Endothelial cell of umbilical vein (primary cell): ENCODE measurements at places on chromosomes 13 and 19. TPM values are rescaled to one million over a fixed set of nuclear protein-coding genes. Genes with fewer than 3 reads are reported as not detected.

Gene NPHS1
- total RNA-seq = not detected in 2 replicates

DNA sequence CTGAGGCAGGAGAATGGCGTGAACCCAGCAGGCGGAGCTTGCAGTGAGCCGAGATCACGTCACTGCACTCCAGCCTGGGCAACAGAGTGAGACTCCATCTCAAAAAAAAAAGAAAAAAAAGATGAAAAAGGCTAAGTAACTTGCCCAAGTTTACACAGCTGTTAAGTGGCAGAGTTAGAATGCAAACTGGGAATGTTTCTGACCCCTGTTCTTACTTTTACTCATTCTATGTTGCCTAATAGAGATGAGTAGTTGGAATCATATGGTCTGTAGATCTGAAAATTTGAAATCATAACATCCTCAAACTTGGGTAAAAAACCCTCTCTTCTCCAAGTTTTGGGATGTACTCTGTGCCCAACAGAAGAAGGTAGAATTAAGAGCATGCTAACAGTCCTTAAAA, 235.8 kb upstream of the RFC3 start:
- no peak for DNase-seq

DNA sequence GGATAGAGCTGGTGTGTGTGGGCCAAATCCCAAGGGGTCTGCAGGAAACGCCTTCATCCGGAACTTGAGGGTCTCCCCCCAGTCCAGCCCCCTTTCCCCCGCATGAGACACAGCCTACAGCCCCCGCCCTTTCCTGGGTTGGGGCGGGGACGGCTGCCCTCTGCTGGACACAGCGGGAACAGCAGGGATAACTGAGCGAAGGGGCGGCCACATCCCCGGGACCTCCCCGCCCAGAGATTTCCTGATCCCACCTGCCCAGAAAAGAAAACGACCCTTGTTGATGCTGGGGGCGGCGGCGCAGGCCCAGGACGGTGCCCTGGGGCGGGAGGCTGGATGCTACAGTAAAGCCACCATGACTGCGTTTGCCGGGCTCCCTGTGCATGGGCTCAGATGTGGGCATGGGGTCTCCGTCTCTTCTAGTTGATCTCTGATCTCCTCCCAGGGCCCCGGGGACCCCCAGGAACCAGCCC, 14.2 kb downstream of the ONECUT3 start:
- DNase-seq = peak; percentile 24

DNA sequence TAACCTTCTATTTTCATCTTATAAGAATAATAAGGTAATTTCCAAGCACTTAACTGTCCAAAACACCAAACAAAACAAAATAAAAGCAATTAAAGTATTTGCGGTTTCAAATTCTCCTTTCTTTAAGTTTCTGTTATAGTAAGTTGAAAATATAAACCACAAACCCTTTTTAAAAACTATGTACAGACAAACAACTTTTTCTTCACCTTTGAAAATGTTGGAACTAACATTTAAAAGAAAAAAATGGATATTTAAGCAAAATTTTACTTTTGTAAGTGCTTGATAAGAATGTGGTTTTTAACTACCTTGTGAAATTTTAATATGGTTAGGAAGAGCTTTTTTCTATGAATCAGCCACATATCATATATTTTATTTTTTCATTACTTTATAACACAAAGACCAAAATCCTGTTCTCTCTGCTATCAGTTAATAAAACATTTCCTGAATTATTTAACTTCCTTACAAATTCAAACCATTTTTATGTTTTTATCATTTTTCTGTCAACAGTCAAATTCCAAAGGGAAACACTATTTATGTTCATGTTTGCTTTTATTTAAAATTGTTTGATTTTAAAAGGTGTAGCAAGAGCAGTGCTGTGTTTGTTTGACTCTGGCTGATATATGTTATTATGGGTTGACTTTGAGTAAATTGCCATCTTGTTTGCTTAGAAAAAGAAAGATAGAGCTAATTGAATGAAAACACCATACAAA, 554.1 kb upstream of the KLHL1 start:
- peak; percentile 68 for DNase-seq

Gene FFAR2
- total RNA-seq = not detected in 2 replicates

GRCh38 chr19:40398417-40399131, 8.6 kb upstream of the HIPK4 start:
- DNase-seq = peak; percentile 25

DNA sequence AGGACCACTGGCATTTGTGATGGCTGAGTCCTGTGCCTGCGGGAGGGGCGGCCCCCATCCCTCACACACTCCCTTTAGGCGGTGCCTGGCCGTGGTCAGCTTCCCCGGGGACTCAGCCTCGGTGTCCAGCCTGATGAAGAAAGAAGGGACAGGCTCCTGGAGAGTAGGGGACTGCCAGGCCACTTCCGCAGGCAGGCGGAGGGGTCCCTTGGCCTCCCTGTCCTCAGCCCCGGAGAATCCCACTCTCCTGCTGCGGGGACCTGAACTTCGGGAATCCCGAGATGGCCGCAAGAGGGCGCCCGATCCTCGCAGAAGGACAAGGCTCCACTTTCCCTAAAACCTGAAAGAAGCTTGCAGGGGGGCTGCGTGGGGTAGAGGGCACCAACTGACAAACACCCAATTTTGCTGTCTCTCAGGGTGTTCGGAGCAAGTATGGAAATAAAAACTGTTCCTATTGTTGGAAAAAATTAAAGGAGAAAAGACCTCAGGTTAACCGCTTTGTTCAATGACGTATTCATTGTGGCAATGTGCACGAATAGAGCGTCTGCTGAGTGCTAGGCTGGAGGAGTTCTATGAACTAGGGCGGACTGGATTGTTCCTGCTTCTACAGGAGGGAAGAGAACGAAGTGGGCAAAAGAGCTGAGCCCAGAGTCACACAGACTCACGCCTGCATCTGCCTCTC, 297.3 kb downstream of the ZNF536 start:
- peak; percentile 29 for DNase-seq

GRCh38 chr13:29674532-29674931, 79.0 kb upstream of the SLC7A1 start:
- no peak for DNase-seq

GRCh38 chr13:54356209-54356608, 1327.6 kb downstream of the OLFM4 start:
- DNase-seq = no peak

DNA sequence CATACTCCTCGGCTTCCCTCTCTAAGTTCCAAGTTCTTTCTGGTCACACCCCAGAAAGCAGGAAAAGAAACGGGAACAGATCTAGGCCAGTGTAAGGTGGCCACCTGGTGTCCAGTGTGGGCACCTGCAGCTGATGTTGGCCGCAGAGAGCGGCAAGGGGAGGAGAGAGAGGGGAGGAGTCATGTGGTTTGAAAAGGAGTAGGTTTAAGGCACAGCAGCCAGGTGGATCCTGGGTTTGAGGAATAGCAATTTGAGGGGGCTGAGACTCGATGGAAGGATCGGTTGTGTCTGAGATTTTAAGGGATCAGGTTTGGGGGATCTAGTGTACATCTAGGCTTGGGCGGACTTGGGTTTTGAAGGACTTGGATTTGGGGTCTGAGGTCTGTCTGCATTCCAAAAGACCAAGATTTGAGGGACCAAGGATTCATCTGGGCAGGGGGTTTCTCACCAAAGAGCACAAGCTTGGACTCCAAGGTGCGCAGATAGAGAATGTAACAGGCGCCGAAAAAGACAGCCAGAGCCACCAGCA, 1.2 kb downstream of the RABAC1 start:
- DNase-seq = peak; percentile 82

Gene PSPN
- 1.0 and 1.2 TPM in 2 replicates for total RNA-seq

Gene ACTMAP
- 7.7 and 9.1 TPM in 2 replicates for total RNA-seq

Gene CAMSAP3
- total RNA-seq = 0.16 and 0.22 TPM in 2 replicates

Gene VSTM2B
- total RNA-seq = not detected in 2 replicates

DNA sequence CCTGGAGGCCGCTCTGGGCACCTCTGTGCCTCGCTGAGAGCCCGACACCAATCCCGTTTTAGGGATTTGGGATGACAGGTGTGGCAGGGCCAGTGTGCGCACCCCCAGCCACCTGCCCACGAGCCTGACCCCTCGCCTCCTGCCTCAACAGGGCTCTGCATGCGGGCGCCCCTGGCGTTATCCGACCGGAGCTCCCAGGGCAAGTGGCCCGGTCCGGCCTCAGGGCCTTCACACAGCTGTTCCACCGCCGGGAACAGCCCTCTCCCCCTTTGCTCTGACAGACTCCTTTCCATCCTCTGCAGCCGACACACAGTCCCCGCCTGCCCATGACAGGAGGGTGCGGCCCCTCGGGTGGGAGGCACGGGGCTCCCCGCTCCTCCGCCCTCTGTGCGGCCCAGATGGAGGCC, 7.1 kb upstream of the WDR18 start:
- no peak for DNase-seq

GRCh38 chr19:49904136-49904535, 7.4 kb upstream of the IL4I1 start:
- DNase-seq = no peak

DNA sequence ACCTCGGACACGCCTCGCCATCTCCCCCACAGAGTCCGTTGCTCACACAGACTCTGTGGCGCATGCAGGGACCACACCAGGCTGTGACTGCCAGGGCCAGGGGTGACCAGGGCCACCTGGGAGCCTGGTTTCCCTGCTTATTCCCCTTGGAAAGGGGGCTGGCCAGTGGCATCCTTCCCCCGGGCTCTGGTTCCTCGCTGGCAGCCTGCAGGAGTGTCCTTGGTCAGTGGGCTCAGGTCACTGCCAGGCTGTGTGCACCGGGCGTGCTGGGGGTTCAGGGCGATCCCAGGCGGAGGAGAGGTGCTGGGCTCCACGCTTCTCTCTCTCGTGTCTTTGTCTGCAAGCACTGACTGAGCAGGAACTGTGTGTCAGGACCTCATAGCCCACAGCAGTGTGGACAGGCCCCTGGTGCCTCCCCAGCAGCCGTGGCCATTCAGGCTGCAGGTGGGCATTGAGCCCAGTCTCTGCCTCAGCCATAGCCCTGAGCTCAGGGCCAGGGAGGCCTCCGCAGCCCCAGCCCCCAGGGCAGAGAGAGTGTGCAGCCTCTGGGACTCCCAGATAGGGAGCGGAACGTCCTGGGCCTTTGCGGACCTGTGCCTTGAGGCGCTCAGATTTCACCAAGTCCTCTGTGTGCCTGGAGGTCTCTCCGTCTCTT, 6.5 kb downstream of the PIAS4 start:
- no peak for DNase-seq

- no peak for DNase-seq
These were observed 7.9 kb upstream of the F10 start for GRCh38 chr13:113114511-113115362.

GRCh38 chr13:109737046-109737573, 49.3 kb downstream of the IRS2 start:
- DNase-seq = no peak

GRCh38 chr19:50325310-50326100, 3.7 kb downstream of the KCNC3 start:
- DNase-seq = peak; percentile 60

DNA sequence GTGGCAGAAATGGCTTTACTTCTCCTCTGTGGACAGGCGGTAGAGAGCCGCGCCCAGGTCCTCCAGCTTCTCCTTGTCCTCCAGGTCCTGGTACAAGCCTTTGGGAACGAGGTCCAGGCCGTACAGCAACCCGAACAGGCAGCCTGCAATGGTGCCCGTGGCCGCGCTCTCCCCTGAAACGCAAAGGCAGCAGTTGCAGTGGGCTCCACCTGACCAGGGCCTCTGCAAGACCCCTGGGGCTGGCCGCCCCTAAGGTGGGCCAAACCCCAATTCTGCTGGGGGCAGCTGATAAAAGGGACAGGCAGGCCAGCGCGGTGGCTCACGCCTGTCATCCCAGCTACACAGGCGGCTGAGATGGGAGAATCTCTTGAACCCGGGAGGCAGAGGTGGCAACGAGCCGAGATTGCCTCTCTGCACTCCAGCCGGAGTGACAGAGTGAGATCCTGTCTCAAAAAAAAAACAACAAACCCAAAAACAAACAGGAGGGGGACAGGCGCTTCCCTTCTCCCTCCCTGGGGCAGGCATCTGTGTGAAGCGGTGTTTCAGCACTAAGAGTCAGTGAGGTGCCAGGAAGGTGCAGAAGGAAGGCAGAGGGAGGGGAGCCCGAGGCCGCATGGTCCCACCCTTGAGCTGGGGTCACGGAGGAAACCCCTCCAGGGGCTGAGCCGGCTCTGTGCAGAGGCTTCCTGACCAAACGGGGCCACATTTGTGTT, 30.3 kb downstream of the ADPRHL1 start:
- DNase-seq = no peak

DNA sequence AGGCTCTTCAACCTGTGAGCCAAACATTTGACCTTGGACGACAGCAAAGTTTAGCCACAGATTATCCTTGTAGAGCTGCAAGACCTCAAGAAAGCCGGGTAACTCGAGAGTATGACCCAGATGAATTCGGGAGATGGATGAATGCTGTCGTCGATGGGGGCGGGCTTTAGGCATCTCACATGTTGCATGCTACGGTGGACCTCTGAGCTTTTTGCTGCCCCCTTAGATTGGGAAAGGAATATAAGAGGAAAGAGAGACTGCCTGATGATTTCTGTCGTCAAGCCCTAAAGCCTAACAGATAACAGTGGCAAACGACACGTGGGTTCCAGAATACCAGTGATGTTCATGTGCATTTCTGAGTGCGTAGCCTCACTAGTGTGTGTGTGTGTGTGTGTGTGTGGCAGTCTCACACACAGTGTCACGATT, 730 bp upstream of the ABCC4 start:
- no peak for DNase-seq

- peak; percentile 76 for DNase-seq
These were observed 30.1 kb upstream of the METTL21C start for GRCh38 chr13:102724923-102725322.

- no peak for DNase-seq
These were observed 6.2 kb upstream of the EPOR start for GRCh38 chr19:11390359-11390758.

DNA sequence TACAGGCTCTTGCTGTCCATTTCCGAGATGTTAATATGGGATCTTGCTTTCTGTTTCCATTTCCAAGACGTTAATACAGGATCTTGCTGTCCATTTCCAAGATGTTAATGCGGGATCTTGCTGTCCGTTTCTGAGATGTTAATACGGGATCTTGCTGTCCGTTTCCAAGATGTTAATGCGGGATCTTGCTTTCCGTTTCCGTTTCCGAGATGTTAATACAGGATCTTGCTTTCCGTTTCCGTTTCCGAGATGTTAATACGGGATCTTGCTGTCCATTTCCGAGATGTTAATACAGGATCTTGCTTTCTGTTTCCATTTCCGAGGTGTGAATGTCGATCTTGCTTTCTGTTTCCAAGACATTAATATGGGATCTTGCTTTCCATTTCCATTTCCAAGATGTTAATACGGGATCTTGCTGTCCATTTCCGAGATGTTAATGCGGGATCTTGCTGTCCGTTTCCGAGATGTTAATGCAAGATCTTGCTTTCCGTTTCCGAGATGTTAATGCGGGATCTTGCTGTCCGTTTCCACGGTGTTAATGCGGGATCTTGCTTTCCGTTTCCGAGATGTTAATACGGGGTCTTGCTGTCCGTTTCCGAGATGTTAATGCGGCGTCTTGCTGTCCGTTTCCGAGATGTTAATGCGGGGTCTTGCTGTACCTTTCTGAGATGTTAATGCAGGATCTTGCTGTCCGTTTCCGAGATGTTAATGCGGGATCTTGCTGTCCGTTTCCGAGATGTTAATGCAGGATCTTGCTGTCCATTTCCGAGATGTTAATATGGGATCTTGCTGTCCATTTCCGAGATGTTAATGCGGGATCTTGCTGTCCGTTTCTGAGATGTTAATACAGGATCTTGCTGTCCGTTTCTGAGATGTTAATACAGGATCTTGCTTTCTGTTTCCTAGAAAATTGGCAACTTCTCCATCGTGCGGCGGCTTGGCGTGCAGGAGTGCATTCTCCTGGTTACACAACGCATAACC, 38.3 kb downstream of the PEX11G start:
- DNase-seq = peak; percentile 67

Gene ZNF443
- 3.2 and 3.4 TPM in 2 replicates for total RNA-seq
